Heart right ventricle (tissue), 16 donors: ENCODE measurements at places on chromosomes 11 and 22. TPM values are rescaled to one million over a fixed set of nuclear protein-coding genes. Genes with fewer than 3 reads are reported as not detected.

Gene OR51B2
- not detected for total RNA-seq

DNA sequence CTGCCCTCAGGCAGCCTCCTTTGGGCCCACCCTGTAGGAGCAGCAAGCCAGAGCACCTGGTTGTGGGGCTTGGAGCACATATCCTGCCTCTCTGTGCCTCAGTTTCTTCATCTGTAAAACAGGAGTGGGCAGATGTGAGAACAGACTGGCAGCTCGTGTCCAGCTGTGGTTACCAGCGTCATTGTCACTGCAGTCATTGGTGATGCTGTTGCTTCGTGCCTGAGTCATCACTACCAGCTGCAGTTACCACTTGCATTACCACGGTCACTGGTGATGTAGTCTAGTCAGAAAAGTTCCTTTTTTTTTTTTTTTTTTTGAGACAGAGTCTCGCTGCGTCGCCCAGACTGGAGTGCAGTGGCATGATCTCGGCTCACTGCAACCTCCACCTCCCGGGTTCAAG lies 20.4 kb downstream of the RSPH14 start:
- DNase-seq = no peak

- no peak for DNase-seq
These were observed 1.2 kb downstream of the FOLR2 start for GRCh38 chr11:72217841-72218240.

DNA sequence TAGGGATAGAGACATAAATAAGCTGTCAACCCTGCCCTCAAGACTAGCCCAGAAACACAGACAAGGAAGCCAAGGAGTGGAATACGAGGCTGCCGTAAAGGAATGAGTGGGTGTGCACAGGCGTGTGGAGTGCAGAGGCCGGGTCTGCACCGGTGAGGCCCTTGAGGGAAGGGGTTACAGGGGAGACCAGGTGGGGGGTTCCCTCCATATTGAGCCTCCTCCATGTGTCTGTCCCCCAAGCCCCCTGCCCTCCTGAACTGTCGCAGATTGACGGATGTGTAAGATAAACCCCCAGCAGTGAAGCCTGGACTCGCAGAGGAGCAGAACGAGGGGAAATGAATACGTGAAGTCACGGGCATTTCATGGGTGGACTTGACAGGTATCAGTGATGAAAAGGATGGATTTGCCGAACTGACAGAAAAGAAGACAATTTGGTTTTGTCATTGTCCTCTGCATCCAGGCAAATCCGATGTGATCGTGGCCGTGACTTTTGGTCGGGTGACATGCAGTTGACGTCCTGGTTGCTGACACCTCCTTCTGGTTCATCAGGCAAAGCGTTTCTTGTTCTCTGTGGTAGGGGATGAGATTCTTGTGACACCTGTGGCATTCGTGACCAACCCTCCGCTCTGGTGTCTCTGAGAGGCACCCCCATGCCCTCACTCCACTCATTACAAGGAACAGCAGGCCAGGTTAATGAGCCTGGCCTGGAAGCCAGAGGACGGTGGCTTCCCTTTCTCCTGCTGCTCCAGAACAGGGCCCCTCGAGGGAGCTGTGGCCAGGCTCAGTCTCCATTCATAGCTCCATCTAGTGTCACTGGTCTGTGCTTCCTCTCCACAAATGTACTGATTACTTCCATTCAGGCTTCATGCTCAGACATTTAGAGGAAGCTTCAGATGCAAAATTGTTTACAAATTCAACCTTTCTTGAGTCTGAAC lies 223.1 kb upstream of the B3GAT1 start:
- no peak for DNase-seq

GRCh38 chr11:122436188-122436555 lies 219.3 kb upstream of the UBASH3B start:
- DNase-seq = no peak
